ENCODE measurements at places on chromosomes 4 and X.

GRCh38 chr4:124738994-124739393 lies 26.5 kb upstream of the ANKRD50 start:
- DNase-seq: no peak

GRCh38 chrX:42715701-42716262 lies 62.2 kb downstream of the PPP1R2C start:
- DNase-seq: no peak

DNA sequence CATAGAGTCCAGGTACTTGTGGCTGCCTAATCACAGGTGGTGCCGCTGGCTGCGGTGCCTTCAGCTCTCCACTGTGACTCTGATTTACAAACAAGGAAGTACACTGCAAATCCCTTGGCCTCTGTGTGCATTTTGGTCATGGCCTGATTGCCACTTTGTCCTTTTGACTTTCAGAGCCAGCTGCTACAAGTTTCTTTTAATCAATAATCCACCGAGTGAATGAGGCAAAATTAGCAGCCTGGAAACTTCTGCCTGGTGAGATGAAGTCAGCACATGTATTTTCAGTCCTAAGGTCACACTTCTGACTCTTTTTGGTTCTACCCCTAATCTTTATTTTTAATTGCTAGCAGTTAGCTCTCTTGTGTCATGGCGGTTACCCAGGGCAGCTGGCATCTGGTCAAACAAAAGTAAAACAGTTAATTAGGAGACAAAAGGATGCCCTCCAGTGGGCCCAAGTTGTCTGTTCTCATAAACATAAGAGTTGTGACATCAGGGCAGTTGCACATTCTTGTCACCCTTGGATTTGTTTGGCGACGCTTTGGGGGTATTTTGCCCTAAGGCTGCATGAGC lies 62.3 kb upstream of the LNX1 start:
- DNase-seq: no peak

- DNase-seq: no peak
These were observed 13.9 kb upstream of the CCNG2 start for GRCh38 chr4:77143091-77143490.

DNA sequence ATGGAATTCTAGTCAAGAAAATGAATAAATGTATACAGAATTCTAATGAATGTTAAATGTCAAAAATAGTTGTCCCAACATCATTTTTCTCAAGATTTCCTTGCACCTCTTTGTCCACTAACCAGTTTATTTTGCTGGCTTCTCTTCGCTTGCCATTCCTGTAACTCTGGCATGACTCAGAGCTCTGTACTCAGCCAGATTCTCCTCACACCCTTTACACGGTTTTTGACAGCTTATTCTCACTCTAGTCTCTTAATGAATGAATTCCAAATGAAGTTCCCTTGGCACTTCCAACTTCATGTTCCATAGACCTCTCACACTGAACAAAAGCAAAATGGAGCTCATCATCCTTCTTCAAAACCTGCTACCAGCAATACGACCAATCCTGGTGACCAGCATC lies 419.3 kb upstream of the SLIT2 start:
- no peak for DNase-seq

DNA sequence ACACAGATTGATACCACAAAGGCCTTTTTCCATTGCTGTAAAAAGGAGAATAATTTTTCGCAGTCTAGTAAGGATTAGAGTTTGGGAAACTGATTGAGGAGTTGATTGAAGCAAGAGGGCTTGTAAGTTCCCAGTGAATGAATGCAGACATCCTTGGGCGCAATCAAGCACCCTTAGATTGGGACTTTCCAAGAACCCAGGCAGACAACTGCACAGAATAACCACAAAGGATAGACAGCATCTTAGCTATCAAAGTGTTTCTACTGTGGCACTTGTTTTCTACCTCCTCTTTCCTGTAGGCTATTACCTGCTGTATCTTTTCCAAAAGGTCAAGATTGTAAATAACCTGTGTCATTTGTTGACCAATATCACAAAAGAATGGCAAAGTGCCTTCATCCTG lies 2.6 kb downstream of the COX18 start:
- peak; percentile 68 for DNase-seq

GRCh38 chr4:44662623-44663005 lies 11.2 kb upstream of the YIPF7 start:
- DNase-seq: no peak

DNA sequence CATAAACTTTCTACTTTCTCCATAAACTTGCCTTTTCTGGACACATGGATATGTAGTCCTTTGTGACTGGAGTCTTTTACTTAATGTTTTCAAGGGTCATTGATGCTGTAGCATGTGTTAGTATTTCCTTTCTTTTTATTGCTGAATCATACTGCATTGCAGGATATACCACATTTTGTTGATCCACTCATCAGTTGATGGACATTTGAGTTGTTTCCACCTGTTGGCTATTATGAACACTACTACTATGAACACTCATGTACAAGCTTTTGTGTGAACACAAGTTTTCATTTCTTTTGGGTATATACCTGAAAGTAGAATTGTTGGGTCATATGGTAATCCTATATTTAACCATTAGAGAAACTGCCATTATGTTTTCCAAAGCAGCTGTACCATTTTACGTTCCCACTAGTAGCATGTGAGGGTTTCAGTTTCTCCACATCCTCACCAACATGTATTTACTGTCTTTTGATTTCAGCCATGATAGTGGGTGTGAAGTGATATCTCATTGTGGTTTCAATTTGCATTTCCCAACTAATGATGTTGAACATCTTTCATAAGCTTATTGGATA lies 26.3 kb upstream of the GPM6B start:
- no peak for DNase-seq

GRCh38 chr4:13378973-13379759 lies 105.0 kb downstream of the RAB28 start:
- no peak for DNase-seq
